ENCODE measurements at places on chromosomes 4 and X.

DNA sequence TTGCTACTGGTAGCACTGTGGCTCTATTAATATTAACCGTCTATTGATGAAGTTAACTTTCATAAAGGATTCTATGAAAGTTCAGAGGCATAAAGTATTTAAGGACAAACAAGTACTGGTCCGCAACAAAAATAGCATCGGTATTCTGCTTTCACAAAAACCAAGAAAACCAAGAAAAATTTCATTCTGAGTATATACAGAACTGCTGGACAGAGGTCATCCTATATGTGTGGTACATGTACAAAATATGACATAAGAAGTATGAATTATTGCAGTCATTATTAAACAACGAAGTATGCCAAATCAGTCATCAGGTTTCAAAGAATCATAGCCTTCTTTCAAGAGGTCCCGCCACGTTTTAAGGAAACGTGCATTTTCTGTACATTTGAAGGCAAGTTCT lies 2.4 kb downstream of the C4orf46 start:
- DNase-seq = no peak

DNA sequence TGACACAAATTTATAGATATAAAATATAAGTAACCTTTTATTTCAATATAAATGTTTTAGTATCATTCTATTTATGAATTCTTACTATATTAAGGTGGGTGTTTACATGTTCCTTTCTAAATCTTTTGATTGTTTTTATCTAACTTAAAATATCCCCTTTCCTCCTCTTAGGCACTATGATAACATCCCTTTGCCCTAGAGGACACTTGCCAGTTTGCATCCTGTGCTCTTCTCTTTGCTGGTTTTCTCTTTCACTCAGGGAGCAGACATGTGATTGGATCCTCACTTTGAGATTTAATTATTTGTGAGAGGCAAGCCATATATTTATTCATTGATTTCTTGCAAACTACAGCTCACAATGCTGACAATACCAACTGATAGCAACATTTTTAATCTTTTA lies 16.2 kb downstream of the LRIT3 start:
- DNase-seq = no peak

DNA sequence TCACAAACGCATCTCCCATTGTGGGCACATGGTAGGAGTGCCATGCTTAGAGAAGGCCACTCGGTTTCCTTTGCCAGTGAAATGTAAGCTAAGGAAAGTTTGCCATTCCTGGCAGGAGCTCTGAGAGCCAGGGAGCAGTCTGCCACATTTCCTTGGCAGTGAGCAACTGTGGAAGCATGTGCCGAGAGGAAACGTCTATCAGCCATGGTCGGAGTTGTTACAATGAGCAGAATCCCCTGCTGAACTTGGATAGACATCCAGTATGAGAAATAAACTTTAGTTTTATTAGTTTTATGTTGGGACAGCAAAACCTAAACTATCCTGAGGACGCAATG lies 51.1 kb downstream of the ENOPH1 start:
- no peak for DNase-seq

DNA sequence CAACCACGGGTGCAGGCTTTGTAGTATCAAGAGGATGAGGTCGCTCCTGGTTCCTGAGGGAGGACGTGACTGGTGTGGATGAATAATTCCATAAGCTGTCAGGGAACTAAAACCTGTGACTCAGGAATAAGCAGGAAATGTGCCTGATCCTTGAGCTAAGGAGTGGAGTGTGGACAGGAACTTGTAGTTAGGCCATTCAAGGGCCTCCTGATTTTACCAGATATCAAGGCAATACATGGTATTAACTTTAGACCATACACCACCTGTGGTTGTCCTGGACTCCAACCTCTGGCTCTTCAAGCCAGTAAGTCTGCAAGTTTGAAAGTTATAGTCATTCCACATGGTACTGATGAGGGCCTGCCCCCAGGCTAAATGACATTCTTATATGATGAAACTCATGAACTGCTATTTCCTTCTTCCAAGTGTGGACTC lies 12.1 kb upstream of the ING2 start:
- no peak for DNase-seq

Data from uterus (tissue), 4 donors.